ENCODE measurements at places on chromosomes 12 and 14.

DNA sequence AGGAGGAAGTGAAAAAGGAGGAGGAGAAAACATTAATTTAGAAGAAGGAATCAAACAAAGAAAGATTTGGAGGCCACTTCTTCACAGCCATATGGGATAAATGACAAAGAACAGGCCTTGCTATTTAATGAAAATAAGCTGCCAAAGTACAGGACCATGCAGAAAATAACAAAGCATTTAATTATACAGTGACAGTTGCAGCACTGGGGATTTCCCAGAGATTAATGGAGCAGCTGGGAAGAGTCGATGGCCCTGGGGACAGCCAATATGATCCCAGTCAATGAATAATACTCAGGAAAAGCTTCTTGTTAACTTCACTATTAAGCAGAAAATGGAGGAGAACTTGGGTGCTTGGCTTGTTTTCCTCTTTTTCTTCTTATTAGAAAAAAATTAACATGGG is 34.6 kb downstream of the RERG start:
- DNase-seq, result no peak

- no peak for DNase-seq
These were observed 414.8 kb downstream of the RMST start for GRCh38 chr12:97877404-97877803.

DNA sequence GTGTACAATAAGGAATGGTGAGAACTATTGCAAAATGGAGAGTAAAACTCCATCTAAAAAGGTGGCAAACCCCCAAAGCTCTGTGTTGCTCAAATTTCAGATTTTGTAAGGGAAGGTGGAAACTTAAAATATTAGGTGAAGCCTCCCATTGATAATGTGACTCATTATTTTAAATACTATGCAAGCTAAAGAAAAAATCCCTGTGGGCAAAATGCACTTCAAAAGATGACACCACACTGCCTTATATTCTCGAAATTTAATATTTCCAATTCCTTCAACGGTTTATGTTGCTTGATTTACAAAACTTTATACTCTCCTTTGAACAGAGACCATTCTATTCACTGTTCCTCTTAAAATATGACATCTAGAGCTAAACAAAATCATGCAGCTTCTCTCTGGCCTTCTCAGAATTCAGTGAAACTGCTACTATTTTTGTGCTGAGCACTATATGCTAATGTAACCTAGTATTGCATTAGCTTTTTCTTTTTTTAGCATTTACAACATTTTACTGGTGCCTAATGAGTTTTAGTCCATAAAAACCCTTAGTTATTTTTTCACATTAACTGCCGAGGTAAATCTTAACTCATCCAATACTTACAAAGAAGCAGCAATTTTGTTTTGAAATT is 297.7 kb downstream of the SYT1 start:
- no peak for DNase-seq

DNA sequence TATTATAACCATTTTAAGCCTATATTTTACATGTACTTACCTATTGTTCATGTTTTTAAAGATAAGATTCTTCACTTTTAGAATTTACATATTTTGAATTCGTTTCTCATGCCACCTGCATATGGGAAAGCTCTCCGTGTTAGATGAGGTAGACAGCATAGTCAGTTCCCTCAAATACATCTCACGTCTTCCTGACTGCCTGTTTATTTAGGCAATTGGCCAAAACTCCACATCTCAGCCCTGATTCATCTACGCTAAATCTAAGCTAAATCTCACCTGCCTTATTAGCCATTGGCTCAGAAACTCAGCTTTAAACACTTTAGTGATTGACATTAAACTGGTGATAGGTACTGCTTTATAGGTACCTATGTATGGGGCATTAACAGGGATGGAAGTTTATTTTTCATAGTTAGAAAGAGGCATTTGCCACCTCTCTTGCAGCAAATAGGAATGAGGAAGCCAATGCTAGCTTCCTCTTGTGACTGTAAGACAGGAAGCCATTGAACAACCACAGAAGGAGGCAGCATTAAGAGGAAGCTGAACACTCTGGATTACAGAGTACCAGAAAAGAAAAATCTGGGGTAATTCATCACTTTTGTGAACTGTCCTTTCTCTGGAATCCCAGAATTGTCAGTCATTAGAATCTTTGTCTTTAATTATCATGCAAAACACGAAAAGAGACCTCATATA is 111.9 kb downstream of the LRFN5 start:
- peak; percentile 59 for DNase-seq

GRCh38 chr12:3802721-3803120 is 49.8 kb upstream of the CRACR2A start:
- no peak for DNase-seq

GRCh38 chr12:94705676-94706075 is 55.3 kb upstream of the TMCC3 start:
- no peak for DNase-seq

- DNase-seq, result peak; percentile 24
These were observed 1.1 kb downstream of the ATN1 start for GRCh38 chr12:6928703-6929407.

GRCh38 chr12:109737126-109737525 is 23.5 kb downstream of the FAM222A start:
- DNase-seq, result no peak

DNA sequence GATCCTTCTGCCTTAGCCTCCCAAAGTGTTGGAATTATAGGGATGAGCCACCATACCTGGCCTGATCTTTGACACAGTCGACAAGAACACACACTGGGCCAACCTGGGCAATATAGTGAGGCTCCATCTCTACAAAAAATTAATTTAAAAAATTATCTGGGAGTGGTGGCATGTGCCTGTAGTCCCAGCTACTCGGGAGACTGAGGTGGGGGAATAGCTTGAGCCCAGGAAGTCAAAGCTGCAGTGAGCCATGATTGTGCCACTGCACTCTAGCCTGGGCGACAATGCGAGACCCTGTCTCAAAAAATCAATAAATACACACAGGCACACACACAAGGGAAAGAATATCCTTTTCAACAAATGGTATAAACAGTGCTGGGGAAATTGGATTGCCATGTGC is 6.1 kb upstream of the OS9 start:
- no peak for DNase-seq

DNA sequence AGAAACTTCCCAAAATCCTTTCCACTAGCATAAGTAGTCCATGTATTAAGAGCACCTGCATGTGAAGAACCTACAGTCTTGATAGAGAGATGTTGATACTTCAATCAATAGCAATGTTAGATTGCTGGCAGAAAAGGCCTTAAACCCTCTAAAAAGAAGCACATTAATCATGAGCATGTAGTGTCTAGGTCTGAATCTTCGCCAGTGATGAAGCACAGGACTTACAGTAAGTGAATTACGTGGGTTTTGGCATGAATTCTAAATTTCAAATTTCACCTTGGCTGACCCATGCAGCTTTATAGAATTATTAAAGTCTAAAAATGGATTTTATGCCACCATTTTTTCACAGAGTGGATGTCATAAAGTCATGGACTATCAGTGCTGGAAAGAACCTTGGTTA is 791.6 kb upstream of the NOVA1 start:
- no peak for DNase-seq

- no peak for DNase-seq
These were observed 31.0 kb upstream of the CCND2 start for GRCh38 chr12:4242595-4242994.

DNA sequence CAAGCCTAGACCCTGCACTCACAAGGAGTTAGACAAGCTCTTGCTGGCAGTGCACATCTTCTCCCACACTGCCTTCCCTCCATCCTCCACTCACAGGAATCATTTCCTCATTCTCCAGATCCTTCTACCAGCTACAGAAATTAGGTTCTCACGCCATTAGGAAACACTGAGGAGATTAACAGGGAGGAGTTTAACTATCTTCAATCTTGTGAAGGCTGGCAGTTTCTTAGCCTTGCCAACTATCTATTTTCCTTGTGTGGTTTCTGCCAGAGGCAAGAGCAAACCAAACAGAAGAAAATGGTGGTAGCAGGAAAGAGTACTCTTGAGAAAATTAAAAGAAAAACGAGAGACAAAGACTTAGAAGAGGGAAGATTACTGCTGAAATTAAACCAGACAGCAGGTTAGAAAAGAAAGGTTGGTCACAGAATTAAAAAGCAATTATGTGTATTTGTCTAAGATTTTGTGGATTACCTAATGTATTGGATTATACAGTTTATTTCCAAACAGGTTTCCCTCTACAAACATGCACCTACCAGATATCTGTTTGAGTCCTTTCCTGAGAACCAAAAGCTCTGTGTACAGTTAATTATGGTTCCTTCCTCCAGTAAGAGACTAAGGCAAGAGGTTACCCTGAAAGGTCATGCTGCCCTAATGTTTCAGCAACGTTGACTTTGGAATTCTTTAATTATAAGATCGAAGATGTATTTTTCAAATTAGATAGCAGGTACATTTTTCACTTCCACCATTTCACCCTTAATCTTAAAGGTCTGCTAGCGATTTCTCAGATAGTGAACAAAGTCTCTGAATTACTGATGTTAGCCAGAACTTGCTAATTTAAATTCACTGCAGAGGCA is 5.0 kb downstream of the RERG start:
- no peak for DNase-seq

- no peak for DNase-seq
These were observed 11.2 kb upstream of the TMX1 start for GRCh38 chr14:51228890-51229289.

- DNase-seq, result no peak
These were observed 2.1 kb upstream of the FAIM2 start for GRCh38 chr12:49905718-49906314.

DNA sequence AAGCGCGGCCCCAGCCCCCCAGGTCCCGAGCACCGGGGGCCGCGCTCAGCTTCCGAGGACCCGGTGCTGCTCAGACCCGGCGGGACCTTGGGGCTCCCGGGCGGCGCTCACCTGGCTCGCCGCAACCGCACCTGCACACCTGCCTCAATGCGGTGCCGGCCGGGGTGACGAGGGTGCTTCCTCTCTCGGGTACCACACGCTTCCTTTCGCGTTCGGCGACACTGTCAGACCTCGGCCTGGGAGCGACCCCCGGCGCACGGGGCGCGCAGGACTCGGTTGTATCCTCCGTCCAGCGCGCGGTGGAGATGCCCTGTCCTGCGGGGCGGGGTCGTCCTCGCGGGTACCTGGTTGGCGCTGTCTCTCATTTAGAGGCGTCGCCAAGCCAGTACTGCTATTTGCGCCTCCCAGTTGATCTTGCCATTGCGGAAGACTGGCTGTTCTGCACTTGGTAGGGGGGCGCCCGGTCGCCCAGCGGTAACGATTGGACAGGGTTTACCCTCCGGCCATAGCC is 718 bp downstream of the PACS2 start:
- peak; percentile 66 for DNase-seq

DNA sequence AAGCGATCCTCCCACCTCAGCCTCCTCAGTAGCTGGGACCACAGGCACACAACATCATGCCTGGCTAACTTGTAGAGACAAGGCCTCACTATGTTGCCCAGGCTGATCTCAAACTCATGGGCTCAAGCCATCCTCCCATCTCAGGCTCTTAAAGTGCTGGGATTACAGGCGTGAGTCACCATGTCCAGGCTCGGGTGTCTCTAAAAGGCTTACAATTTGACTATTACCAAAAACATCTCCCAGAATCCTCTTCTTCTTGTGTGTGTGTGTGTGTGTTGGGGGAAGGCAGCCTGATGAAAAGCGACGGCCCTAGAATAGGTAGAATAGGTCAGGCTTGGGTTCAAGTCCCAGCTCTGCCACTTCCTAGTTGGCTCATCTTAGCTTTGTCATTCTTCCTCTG is 16.8 kb downstream of the MSI1 start:
- DNase-seq, result no peak

- DNase-seq, result no peak
These were observed 9.9 kb upstream of the ACVR1B start for GRCh38 chr12:51941604-51942003.

DNA sequence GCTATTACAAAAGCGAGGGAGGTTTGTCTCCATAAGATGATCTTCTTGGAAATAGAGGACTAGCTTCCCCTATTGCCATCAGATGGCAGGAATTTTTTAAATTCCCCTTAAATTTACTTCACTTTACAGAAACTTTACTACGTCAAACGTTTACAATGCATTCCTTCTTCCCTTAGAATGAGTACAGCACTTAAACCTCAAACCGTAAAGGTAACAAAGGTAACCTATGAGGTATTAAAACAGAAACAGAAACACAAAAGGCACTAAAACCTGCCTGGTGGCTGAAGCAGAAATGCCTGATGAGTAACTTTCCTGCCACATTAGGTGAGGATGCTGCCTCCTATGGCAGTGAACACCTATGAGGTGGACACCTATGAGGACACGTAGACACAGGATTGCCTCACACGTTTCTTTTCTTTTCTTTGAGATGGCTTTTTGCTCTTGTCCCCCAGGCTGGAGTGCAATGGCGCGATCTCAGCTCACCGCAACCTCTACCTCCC is 25.0 kb downstream of the DIO2 start:
- DNase-seq, result no peak

GRCh38 chr12:13199592-13199991 is 3.1 kb downstream of the EMP1 start:
- DNase-seq, result no peak

- no peak for DNase-seq
These were observed 61.1 kb downstream of the COCH start for GRCh38 chr14:30935445-30935844.

DNA sequence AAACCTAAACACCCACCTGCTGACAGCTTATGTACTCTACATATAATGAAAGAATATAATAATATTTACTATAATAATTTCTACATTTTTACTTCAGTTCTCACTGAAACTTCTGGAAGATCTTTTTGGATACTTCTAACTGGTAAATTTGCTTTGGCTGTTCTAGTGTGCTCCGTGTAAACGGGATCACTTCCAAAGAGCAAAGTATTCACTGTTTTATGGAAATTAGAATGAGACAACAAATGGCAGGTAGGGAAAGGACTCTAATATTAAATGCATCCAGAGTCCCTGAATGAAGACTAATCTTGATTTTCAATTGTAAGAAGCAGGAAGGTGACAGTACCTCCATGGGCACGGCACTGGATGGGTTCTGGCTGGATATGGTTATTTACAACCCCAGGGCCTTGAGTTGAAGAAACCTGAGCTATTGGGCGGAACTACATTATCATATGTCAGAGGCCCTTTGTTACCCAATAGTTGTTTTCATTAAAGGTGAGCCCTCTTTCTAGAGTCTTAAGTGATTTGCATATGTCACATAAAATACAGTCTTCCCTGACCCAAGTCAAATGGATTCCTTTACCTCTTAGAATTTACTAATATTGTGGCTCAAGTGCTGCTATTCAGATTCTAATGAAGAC is 10.7 kb downstream of the ERP29 start:
- DNase-seq, result no peak

GRCh38 chr14:105169776-105170655 is 1.4 kb upstream of the JAG2 start:
- DNase-seq, result no peak

- DNase-seq, result no peak
These were observed 187.0 kb upstream of the RASSF8 start for GRCh38 chr12:25771476-25771875.

DNA sequence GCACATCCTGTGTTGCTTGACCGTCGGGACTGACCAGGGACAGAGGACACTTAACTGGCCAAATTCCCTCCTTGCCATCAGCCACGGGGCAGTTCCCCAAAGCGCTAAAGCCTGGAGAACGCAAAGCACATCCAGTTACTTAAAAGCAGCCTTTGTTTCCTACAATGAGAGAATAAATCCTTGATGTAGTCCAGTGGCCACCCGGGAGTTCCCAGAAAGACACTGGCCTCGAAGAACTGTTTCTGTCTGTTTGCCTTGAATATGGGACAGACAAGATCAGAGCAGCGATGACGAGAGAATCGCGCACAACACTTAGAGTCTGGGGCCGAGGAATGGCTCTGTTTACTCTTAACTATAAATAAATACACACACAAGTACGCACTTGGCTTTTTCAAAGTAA is 102.2 kb downstream of the TNFAIP2 start:
- no peak for DNase-seq

Data from hematopoietic multipotent progenitor cell treated with erythropoietin and hydrocortisone succinate and interleukin-3 and kit ligand, for 4 days (in vitro differentiated cells).